Activated T-helper 9 cell treated with anti-CD3 and anti-CD28 coated beads, Interleukin-2, amount 50 U/mL, for 16 hours (primary cell): ENCODE measurements at places on chromosomes 11 and 22.

- no peak for DNase-seq
Observed at GRCh38 chr11:9109858-9110731, 18.7 kb upstream of the SCUBE2 start.

DNA sequence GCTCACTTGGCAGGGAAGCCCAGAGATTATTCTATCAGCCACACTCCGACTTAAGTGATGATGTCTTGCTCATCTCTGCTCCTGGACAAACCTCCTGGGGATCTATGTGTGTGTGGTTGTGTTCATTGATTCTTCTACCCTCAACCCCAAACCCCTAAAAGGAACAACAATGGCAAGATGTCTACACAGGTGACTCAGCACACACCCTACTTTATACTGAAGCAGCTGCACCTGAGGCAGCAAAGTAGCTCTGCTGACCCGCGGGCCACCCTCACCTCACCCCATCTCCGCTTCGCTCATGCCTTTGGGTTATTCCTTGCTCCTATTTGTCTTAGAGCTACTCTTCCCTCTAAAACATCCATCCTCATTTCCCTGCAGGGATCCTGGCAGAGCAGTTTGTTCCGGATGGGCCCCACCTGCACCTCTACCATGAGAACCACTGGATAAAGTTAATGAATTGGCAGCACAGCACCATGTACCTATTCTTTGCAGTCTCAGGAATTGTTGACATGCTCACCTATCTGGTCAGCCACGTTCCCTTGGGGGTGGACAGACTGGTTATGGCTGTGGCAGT, 38.7 kb downstream of the TMEM45B start:
- no peak for DNase-seq

DNA sequence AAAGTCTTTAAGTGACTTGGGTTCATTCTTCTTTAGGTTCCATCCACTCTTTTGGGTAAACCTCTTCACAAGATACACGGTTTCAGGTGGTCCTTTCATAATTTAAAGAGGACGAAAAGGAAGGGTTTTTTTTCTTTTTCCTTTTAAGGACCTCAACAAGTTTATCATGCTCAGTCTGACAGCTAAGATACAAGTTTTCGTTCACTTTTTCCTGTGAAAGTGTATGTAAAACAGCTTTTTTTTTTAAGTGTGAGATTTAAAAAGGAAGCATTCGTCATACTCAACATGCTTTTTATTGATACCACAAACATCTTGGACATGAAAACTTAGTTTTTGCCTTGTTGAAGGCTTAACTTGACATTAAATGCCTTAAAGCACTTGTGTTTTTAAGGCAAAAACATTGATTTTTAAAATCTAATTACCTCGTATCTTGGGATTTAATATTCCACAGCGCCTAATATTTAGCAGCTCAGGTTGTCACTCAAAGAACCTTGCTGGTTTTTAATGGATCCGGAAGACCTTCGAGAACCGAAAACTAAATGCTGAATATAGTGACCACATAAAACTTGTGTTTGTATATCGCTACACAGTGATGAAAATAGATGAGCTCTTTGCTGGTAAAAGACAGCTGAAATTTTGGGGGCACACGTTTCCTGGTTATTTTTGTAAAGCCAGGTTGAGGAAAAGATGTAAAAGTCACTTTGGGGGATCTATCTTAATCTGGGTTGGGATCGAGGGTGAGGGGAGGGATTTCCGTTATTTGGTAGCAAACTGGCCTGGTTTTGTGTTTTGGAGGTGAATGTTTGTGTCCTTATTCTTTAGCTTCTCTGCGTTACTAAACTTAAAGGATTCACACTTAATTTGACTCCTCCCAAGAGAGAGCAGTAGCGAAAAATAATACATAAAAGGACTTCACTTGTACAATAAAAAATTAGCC, 2.3 kb downstream of the PCF11 start:
- DNase-seq: no peak

DNA sequence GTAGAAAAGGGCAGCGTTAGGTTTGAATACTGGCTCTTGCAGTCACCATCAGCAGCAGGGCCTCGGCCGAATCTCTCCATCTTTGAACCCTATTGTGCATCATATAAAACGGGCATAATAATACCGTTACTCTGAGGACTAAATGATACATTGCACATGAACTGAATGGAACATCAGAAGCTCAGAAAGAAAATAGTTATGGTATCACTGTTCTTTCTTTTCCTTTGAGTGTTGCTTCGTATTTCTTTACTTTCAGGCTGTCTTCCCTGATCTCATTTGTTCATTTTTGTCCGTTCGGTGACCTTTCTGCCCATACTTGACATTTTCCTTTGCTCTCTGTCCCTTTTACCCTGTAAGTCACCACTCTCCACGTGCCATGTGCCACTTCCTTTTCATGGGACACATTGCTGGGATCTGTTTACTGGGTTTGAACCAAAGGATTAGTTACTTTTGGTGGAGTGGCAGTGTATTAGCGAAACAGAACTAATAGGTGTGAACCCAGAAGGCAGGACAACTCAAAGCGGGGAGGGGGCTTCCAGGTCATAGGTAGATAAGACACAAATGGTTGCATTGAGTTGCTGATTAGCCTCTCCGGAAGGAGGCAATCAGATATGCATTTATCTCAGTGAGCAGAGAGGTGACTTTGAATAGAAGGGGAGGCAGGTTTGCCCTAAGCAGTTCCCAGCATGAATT, 717 bp upstream of the ZNF202 start:
- no peak for DNase-seq

DNA sequence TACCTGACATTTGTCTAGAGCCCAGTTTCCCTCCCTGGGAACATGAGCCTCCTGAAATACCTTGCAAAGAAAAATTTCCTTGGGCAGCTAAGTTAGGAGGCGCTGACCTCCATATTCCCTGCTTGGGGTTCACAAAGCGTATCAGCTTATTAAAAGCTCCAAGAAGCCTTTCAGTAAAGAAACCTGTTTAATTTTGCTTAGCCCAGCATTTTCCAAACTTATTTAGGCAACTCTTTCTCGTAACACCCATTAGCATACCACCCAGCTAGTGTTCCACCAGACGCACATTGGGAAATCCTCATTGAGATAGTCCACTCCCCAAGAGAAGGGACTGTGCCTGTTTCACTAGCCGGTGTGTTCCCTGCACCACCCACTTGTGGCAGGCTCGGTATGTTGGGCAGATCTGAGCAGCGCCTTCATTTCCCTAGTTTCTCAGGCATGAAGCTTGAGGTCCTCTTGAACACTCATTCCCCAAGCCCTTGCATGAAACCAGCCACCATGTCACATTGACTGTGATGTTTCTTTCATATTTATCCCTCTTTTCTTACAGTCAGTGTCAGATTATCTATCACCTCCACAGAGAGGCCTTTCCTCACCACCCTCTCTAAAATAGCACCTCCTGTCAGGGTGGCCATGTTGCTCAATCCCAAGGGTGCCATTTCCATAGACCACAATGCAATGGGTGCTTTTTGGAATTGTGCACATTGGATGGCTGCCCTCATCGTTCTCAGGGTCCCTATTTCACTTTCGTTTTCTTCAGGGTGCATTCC, 12.5 kb upstream of the ELF5 start:
- no peak for DNase-seq

DNA sequence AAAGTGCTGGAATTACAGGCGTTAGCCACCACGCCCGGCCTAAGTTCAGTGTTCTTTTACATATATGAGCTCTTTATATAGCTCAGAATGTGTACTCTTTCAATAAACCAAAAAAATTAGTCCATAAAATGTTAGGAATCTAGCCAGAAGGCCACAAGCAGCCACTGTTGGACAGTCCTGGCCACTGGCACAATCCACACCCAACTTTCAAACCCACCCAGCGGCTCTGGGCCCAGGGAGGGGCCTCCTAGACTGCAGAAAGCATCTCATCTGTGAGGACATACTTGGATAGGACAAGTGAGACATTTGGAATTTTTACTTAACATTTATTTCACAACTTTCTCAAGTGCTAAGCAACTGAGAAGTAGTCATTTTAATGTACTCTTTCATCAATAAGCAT, 6.4 kb downstream of the PACSIN2 start:
- DNase-seq: no peak

GRCh38 chr22:23132376-23133091, 9.3 kb downstream of the RSPH14 start:
- no peak for DNase-seq

- DNase-seq: no peak
Observed at GRCh38 chr11:119699227-119699626, 29.8 kb downstream of the NECTIN1 start.
